EH (cell line): ENCODE measurements at places on chromosomes 16 and 17.
A peak's percentile ranks its signal among the peaks of the same experiment; 100 is the strongest.

DNA sequence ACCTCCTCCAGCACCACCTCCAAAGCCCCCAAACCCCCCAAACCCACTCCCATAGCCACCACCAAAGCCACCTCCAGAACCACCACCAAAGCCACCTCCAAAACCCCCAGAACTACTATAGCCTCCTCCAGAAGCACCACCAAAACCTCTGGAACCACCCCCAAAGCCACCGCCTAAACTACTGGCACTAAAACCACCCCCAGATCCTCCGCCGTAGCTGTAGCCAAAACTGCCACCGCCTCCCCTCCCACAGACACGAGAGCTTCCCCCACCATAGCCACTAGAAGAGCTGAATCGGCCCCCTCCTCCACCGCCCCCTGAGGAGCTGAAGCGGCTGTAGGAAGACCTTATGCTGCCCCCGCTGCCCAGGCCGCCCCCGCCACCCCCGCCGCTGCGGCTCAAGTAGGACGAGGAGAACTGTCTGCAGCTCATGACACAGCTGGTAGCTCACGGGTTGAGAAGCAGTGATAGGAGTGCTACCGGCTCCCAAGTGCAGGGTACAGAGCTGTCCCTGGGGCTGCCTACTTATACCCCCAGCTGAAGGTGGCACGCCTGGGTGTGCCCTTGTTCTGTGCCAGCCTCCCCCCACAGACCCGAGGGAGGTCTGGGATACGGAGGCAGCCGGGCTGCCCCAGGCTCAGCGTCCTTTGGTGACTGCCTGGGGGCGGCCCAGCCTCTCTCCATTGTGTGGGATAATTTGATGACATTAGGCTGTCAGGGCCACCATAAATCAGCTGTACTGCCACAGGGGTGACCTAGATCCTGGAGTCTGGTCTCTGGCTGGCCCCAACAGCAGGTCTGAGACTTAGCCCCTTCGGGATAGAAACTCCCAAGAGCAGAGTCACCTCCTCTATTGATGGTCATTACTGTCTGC is at the start of gene KRT9:
KRT9 (minus strand) TSS at position 499 of the 874 bp plus-strand sequence; CDS start at position 432, 67 bp downstream.
- no peak for DNase-seq

GRCh38 chr16:11079652-11080187 is 135.4 kb downstream of the CLEC16A start:
- peak; percentile 100 for DNase-seq

DNA sequence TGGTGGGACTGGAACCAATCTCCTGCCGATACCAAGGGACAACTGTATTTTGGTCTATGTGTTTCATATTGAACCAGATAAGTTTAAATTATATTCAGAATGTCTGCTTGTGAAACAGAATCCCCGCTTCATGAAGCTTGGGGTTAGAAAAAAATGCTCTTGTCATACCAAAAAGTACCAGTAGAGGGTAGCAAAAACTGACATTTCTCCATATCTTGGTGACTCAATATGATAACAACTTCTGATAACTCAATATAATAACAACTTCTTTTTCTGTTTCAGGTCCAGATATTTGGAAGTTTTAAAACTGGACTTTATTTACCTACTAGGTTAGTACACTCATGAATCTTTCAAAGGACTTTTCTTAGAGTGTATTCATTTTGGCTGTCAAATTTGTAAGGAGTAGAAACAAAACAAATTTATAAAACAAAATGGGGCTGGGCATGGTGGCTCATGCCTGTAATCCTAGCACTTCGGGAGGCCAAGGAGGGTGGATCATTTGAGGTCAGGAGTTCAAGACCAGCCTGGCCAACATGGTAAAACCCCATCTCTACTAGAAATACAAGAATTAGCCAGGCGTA is 52.3 kb upstream of the ADCY7 start:
- DNase-seq: peak; percentile 65

- no peak for DNase-seq
These were observed 4.4 kb downstream of the CBX4 start for GRCh38 chr17:79834565-79835469.

DNA sequence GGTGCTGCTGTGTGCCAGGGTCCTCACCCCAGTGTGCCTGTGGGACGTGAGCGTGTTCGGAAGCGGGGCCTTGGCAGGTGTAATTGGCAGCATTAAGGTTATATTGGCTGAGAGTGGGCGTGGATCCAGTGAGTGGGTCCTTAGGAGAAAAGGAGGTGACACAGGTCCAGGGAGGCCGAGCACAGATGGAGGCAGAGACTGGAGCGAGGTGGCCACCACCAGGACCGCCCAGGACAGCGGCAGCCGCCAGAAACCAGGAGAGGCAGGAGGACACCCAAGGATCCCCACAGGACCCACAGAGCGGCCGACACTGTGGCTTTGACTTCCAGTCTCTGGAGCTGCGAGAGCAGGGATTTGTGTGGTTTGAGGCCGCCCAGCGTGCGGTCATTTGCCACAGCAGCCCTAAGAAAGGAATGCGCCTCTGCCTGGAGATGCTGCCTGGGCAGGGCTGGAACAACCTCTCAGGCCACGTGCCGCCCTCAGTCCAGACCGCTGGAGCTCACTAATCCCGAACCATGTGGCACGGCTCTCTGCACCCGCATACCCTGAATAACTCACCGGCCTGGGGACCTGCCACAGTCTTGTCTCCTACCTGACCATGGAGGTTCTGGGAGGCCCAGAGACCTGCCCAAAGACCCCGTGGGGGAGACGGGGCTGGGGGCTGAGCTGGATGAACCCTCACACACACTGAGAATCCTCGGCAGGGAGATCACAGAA is 45.4 kb downstream of the SOX8 start:
- no peak for DNase-seq

DNA sequence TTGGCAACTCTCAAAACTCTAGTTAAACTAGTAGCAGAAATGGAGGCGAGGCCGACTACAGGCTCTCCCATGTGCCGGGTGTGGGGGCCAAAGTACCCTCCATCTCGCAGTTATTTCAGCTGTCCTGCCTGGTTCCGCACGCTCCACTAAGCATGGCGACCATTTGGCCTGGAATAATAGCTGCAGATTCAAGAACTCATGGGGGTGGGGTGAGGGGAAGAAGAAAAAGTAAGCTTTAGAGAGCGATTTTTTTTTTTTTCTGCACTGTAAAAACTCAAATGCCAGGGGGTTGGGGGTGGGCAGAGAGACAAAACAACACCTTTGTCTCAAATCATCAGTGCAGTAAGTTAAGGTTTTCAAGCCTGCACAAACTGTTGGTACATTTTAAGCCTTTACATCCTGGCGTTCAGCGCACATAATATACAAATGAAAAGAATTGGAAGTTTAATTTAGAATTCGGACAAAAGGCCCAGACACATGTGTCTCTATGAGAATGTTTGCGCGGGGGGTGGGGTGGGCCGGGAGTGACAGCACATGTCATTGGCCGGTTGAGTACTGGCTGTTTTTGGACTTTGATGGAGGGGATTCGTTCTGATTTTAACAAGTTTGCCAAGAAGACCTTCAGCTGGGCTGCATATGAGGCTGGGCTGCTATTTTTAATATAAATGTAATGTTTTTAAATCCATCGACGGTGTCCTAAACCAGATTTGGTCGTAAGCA is 694.7 kb upstream of the SALL1 start:
- no peak for DNase-seq

- DNase-seq: peak; percentile 83
These were observed 684 bp upstream of the SPIRE2 start for GRCh38 chr16:89827383-89828198.
